ENCODE measurements at places on chromosomes 5 and 9. TPM values are rescaled to one million over a fixed set of nuclear protein-coding genes. Genes with fewer than 3 reads are reported as not detected.

LHX2 gene
- polyA plus RNA-seq: 0.29 TPM

TMEM252 gene
- polyA plus RNA-seq: 10.1 TPM

TUT7 gene
- 31.0 TPM for polyA plus RNA-seq

SIT1 gene
- polyA plus RNA-seq: 0.14 TPM

EGR1 gene
- 50.1 TPM for polyA plus RNA-seq

FOXD4L3 gene
- not detected for polyA plus RNA-seq

TCF7 gene
- polyA plus RNA-seq: 10.9 TPM

DNA sequence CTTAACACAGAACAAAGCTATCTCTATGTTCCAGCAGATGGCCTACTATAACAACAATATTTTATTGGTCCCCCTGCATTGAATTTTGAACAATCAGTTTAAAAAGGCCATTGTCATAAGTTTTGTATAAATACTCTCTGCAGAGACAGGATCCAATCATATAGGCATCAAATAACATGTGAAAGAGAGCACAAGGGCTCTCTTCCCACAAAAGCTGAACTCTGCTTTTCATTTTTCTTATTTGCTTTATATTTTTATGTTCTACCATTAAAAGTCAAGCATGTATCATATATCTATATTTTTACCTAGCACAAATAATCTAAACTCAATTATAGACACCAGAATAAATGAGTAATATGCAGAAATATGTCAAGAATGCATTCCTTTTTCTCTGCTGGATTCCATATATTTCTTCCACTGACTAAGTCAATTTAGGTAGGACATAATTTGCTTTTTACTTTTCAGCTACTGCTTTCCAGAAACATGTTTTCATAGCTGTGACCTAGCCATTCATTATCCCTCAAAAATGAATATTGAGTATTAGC lies 143.6 kb downstream of the CDH9 start:
- DNase-seq: no peak

DNA sequence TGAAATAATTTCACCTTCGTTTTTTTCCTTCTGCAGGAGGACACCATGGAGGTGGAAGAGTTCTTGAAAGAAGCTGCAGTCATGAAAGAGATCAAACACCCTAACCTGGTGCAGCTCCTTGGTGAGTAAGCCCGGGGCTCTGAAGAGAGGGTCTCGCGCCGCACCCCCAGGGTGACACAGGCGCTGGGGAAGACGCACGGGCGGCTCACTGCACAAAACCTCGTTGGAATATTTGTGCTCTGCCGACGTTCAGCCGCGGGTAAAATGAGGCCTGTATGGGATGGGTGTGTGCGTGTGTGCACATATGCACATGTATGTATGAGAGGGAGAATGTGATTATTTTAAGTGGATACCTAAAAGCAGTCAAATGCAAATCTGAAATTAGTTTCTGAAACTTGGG lies 24.5 kb downstream of the QRFP start:
- no peak for DNase-seq

DNA sequence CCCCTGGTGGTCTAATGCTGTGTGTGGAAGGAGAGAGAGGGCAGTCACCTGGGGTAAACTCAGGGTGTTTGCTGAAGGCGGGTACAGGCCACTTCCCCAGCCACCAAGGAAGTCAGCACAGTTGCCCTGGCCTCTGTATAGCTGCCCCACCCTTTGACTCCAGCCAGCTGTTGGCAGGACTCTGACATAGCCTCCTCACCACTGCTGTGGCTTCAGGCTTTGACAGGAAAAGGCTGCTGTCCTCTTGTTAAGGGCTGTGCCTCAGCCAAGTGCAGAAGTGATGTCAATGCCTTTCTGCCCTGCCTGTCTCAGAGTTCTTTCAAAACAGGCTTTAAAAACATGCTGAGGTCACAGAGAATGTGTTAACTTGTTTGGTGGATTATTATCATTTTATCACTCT lies 487.2 kb upstream of the KLF4 start:
- DNase-seq: no peak

DNA sequence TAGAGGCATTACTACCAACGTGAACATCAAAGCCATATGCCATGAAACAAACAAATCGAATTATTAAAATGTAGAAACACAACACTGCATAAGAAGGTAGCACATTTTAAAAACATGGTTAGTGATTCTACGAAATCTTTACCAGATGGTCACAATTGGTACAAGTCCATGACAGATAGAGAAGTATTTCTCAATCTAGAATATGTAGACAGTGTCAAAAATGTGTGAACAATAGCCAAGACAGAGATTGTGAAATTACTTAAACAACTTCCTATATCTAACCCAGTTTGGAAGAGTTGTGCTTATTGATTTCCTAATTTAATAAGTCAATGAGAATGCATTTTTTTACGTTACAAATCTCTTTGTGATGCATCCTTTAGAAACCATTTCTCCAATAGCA lies 1121.6 kb downstream of the MAT2B start:
- DNase-seq: no peak

GRCh38 chr5:146069780-146070099 lies 35.6 kb downstream of the PLAC8L1 start:
- no peak for DNase-seq

- DNase-seq: no peak
These were observed 182.2 kb downstream of the AOPEP start for GRCh38 chr9:94908583-94909249.

DNA sequence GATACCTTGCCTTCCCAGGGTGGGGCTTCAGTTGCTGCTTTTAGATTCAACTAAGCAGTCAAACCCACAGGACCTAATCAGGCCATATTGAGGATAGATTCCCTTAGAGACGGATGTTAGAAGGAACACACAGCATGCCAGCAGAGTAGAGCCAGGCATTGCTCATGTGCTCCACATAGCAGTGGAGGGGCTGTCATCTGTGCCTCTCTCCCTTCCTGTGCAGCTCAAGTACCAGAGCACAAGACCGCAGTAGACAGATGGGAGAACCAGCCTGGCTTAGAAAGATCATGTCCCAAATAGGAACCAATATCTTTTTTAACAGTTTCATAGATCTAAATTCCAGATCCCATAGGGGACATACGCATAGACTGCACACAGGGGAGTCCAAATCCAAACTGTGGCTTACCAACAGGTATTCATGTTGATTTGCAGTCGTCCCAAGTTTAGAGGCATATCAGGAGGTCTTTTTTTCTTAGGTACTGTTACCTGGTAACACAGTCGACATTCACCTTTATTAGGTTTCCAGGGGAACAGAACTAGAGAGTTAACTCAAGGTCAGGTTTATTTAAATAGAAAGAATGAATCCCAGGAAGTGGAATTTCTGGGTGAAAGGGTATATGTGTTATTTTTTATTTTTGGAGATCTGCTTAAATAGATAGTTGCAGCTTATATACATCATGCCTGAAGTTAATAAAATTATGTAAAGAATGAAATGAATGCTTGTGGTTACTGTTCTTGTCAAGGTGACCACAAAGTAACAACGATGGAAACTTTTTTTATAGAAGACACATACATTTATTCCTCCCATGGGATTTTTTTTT lies 43.5 kb upstream of the PCAT7 start:
- DNase-seq: no peak

- DNase-seq: no peak
These were observed 11.1 kb downstream of the TRIM14 start for GRCh38 chr9:98107926-98108325.

DNA sequence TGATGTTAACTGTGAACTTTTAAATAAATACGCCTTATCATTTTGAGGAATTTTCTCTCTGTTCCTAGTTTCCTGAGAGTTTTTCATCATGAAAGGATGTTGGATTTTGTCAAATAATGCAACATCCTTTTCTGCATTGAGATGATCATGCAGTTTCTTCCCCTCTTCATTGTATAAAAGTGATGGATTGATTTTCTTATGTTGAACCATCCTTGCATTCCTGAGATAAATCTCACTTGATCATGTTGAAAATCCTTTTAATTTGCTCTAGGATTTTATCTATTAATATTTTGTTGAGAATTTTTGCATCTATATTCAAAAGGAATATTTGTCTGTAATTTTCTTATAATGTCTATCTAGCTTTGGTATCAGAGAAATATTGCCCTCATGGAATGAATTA lies 13.3 kb downstream of the FOXE1 start:
- no peak for DNase-seq

GRCh38 chr5:21087766-21088165 lies 1099.8 kb upstream of the CDH18 start:
- no peak for DNase-seq

DNA sequence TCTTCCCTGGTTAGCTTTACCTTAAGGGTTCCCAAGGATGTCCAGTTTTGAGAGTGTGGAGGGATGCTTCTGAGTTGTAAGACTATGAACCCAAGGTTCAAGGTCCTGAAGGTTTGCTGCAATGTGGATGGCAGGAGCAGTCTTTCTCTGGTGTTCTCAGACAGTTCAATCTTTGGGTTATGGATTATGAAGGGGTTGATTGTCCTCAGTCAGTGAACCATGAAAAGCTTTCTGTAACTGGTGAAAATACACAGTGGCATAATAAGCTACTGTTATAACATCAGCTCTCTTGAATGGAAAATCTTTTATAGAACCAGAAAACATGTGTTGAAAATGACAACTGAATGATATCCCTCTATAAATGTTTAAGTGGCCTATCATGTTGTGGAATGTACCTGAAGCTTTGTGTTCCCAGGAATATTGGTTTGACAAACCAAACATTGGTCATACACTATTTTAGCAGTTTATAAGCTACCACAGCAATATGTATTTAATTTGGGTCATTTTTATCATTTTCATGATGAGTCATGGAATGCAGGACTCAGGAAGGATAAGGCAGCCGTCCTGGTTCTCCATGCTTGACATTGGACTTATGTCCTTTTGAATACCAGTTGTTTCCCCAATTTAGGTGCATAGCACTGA lies 1041.8 kb upstream of the ARRDC3 start:
- DNase-seq: no peak

DNA sequence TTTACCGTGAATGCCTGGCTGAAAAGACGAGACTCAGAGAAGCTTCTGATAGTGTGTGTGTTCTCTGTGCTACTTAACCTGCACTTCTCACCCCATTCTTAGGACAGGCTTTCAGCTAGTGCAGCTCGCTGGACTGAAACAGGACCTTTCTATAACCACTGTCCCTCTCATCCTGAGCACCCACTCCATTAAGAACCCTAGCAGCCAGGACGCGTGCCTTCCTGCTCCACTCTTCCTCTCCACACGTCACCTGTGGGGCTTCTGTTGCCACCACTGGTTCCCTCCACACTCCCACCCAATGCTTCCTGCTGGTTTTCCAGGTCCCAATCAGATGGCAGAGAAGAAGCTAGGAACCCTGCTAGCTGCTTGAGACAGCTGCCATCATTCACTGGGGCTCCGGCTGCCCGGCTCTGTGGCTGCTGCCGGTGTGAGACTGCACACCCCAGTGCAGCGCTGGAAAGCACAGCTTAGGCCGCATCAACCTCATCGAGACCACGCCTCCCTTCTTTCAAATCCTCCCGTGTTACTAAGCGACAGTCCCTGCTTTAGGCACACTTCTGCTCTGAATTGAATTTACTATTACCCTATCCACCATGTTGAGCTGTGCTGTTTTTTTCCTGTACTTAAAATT lies 44.0 kb downstream of the RNF130 start:
- DNase-seq: no peak

DNA sequence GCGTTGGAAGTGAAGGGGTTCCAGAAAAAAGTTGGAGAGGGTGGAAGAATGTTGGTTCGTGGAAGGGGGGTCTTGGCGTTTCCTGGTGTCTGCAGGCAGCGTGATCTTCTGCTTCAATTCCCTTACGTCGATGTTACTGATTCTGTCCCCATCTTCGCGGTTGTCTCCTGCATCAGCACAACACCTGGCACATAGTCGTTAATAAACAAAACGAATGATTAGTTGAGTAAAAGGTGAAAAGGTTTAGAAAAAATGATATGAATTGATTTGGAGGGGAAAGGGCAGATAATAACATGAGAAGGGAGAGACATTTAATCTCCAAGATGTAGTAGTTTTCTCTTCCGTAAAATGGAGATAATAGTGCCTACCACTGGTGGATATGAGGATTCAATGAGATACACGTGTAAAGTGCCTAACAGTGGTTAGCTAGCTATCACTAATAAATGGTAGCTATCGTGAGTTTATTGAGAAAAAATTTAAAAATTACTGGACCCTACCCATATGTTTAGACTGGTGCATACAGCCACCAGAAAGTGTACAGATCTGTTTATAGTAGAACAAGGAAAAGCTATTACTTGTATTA lies 556 bp downstream of the MTREX start:
- DNase-seq: no peak

GRCh38 chr5:111927191-111927590 lies 170.2 kb upstream of the NREP start:
- DNase-seq: no peak

Measured in left renal cortex interstitium (tissue), 4 donors.